NCI-H2081 treated with DMSO at 0.1 percent for 48 hours (cell line): ENCODE measurements at places on chromosomes 2 and 18.
A peak's percentile ranks its signal among the peaks of the same experiment; 100 is the strongest.

- DNase-seq: no peak
Measured at GRCh38 chr2:212921061-212921460, 230.4 kb downstream of the IKZF2 start.

DNA sequence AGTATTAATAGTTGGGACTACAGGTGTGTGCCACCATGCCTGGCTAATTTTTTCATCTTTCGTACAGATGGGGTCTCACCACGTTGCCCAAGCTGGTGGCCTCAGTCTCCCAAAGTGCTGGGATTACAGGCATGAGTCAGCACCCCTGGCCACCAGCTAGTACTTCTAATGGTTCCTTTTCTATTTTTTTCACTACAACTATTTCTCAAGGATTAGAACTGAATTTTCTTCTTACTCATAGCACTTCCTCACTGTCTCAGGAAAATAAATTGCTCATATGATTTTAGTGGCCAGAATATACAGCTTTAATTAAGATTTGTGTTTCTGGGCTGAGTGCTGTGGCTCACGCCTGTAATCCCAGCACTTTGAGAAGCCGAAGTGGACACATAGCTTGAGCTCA, 43.2 kb upstream of the SOS1 start:
- DNase-seq: no peak

- no peak for DNase-seq
Measured at GRCh38 chr2:102286041-102286440, 25.3 kb upstream of the IL1RL1 start.

GRCh38 chr2:173286153-173286809, 68.4 kb upstream of the CDCA7 start:
- no peak for DNase-seq

- no peak for DNase-seq
Measured at GRCh38 chr2:122366969-122367645, 611.7 kb downstream of the TSN start.

DNA sequence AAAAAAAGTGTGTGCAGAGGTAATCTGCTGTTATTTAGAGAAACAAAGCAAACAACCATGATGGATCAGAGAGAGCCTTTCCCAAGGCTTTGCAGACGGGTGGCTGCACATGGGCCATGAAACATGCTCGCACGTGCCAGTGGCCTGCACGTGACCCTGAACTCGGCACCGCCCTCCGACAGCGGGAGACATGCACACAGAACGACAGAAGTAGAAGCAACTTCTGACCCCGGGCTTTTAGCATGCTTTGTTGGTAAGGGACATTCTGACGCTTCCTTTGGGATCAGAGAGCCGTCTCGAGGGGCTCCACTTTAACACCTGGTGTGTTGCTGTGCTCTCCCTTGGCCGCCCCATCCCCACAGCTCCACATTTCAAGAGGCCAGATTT, 112.5 kb downstream of the KCNF1 start:
- no peak for DNase-seq

- DNase-seq: no peak
Measured at GRCh38 chr2:199443589-199444130, 14.1 kb downstream of the SATB2 start.

DNA sequence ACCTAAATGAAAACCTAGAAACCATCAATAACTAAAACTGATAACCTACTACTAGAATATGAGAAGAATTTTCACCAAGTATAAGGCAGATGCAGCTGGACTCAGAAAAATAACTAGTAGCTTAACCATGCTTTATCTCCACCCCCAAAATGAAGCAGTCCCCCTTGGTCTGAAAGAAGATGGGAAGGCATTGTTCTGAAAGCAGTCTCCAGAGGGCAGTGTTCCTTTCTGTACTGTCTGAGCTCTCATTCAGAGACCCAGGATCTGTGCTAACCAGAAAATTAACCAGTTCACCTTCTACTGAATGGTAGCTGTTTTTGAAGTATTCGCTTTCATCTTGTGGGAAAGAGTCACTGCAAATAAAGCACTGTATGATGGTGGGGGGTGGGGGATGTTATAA, 273.0 kb downstream of the PDE11A start:
- DNase-seq: no peak

- DNase-seq: no peak
Measured at GRCh38 chr2:168626096-168626495, 170.0 kb downstream of the CERS6 start.

GRCh38 chr18:9325716-9326115, 8.9 kb upstream of the TWSG1 start:
- DNase-seq: no peak

- no peak for DNase-seq
Measured at GRCh38 chr2:184851576-184851975, 253.2 kb downstream of the ZNF804A start.

- DNase-seq: no peak
Measured at GRCh38 chr2:106085181-106085940, 108.7 kb downstream of the UXS1 start.

DNA sequence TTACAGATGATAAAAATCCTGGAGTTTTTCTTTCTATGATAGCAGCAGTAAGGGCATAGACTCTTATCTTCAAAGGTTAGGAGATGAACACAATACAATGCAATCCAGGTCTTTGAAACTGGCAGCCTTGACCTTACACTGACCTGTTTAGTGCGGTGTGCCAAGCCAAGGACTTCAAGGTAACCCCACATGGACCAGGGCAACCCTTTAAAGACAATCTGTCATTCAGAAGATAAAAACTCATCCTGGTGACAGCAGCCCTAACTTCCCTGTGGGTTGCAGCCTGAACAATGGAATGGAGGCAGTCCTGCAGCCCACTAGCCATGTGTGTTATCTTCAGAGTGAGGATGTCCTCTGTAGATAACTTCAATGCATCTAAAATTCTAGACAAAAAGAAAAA, 78.1 kb downstream of the RTTN start:
- no peak for DNase-seq

- no peak for DNase-seq
Measured at GRCh38 chr18:57230861-57231585, 84.1 kb downstream of the BOD1L2 start.

DNA sequence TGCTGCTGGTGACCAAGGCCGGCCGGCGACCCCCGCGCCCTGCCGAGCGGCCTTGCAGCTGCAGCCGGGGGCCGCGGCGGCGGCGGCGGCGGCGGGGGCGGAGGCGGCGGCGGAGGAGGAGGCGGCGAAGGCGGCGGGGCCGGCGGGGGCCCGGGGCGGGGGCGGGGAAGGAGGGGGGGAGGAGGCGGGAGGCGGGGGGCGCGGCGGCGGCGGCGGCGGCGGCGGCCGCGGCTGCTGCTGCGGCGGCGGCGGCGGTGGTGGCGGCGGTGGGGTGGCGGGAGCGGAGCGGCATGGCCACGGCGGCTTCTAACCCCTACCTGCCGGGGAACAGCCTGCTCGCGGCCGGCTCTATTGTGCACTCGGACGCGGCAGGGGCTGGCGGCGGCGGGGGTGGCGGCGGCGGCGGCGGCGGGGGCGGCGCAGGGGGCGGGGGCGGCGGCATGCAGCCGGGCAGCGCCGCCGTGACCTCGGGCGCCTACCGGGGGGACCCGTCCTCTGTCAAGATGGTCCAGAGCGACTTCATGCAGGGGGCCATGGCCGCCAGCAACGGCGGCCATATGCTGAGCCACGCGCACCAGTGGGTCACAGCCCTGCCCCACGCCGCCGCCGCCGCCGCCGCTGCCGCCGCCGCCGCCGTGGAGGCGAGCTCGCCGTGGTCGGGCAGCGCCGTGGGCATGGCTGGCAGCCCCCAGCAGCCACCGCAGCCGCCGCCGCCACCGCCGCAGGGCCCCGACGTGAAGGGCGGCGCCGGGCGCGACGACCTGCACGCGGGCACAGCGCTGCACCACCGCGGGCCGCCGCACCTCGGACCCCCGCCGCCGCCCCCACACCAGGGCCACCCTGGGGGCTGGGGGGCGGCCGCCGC, 1.5 kb downstream of the POU3F3 start:
- DNase-seq: no peak

DNA sequence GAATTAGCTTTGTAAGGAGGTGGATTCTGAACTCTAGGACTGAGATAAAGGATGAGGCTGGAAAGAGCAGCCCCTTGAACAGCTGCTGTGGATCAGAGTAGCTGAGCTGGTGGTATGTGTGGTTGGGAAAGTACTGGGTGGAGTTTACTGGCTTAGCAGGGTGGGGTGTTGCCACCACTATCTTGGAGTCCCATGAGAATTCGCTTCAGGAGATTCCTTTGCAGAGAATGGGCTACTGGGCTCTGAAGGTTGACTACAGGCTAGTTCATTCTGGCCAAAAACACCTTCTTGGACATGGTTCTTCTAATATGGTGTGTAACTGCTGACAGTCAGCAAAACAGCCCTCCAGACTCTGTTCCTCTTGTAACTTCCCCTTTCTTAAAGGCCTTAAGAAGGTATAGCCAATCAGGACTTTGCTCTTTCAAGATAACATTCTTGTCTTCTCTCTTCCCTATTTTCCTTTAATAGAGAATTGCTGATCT, 52.7 kb downstream of the TET3 start:
- DNase-seq: no peak

- DNase-seq: no peak
Measured at GRCh38 chr18:27731211-27731610, 445.7 kb downstream of the CDH2 start.

- no peak for DNase-seq
Measured at GRCh38 chr2:231597014-231597611, 4.4 kb downstream of the TEX44 start.

- DNase-seq: no peak
Measured at GRCh38 chr2:11537951-11538350, 4.1 kb downstream of the GREB1 start.

GRCh38 chr2:159817283-159817682, 19.3 kb upstream of the CD302 start:
- DNase-seq: no peak

DNA sequence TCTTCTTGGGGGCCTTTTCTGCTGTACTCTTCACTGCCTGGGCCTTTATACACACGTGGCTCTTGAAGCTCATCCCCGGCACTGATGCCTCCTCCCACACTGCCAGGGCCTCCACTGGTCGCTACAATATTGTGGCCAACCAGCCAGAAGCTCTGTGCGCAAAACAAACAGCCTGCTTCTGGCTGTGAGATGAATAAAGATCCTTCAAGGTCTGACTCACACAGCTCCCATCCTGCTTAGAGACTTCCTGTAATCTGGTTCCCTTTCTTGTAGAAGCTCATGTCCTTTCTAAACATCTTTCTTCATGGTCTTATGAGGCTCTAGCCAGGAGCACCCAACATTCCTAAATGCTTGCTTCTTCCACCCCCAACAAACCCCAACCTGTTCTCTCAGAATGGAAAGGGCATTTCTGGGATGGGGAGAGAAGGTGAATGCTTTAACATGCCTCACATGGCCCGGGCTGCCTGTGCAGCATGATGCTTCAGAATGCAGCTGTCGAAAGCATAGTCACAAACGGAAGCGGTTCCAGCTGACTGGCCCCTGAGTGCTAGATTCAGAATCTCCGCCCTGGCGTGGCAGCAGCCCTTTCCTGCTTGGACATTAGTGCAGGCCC, 24.6 kb downstream of the NRP2 start:
- no peak for DNase-seq

GRCh38 chr2:23464156-23464555, 79.2 kb downstream of the KLHL29 start:
- no peak for DNase-seq

DNA sequence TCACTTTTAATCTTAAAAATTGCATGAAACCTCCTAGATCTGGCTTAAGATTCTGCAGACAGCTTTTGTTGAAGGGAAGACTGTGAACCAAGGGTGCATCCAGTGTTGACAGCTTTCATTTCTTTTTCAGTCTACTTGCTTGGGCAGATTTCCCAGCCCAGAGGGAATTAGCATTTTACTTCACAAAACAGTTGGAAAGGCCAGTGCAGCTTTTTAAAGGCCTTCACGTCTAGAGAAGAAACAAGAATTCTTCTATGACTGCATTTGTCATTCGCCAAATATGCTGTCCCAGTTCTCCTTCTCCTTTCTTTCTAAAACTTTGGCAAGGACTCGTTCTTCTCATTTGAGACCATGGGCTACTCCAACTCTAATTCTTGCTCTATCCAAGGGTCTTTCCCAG, 17.4 kb downstream of the NTSR2 start:
- DNase-seq: no peak

GRCh38 chr18:21998486-21998885, 170.9 kb upstream of the GATA6 start:
- no peak for DNase-seq

- DNase-seq: no peak
Measured at GRCh38 chr18:42067518-42067917, 112.5 kb downstream of the PIK3C3 start.

DNA sequence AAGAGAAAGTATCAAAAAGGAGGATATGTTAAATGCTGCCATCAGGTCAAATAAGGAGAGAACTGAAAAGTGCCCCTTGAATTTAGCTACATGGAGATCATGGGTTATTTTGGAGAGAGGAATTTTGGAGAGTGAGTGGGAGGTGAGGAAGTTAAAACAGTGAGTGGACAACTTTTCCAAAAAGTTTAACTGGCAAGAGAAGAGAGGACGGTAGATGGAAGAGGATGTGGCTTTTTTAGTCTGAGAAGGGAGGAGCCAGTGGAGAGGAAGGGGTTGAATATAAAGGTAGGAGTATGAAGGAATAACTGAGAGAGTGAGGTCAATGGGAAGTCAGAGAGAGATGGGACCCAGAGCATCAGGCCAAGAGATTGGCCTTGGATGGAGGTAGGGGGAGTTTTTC, 62.5 kb upstream of the NFE2L2 start:
- no peak for DNase-seq

DNA sequence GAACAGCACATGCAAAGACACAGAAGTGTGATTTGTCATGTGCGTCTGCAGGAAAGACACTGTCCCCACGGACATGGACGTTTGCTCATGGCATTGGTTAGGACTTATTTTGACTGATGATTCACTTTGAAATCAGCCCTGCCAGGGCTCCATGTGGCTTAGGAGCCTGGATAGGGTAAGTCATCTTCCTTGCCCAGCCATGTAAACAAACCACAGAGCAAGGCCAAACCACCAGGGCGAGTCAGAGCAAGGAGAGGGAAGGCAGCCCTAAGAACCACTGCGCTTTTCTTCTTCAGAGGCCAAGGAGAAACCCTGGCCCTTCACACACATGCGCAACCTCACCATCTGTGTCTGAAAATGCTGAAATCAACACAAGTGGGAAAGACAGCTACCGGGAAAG, 88.8 kb downstream of the GFPT1 start:
- no peak for DNase-seq

DNA sequence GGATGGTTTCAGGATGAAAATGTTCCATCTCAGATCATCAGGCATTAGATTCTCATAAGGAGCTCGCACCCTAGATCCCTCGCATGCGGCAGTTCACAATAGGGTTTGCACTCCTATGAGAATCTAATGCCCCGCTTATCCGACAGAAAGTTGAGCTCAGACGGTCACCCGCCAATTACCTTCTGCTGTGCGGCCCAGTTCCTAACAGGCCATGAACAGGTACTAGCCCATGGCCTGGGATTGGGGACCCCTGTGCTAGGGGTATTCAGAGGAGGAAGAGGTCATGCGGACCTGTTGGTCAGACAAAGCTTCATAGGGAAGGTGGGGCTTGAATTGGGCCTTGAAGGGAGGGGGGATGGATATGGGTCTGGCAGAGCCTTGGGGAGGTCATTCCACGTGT, 4.4 kb upstream of the BUB1 start:
- DNase-seq: no peak

- no peak for DNase-seq
Measured at GRCh38 chr2:219020604-219021365, 20.5 kb downstream of the CFAP65 start.

- no peak for DNase-seq
Measured at GRCh38 chr18:10560452-10561045, 34.7 kb downstream of the NAPG start.

GRCh38 chr2:157329524-157329923, 3.9 kb upstream of the ERMN start:
- DNase-seq: peak; percentile 59

- DNase-seq: no peak
Measured at GRCh38 chr2:46545015-46545839, 65.9 kb downstream of the TMEM247 start.

- DNase-seq: no peak
Measured at GRCh38 chr2:184524551-184525382, 73.6 kb upstream of the ZNF804A start.
